ENCODE measurements at places on chromosomes 6 and 20. TPM values are rescaled to one million over a fixed set of nuclear protein-coding genes. Genes with fewer than 3 reads are reported as not detected.

Gene THEMIS
- total RNA-seq = not detected

Gene CABLES2
- total RNA-seq = 5.5 TPM

Gene SLC13A3
- total RNA-seq = not detected

Gene GCNT2
- total RNA-seq = 4.9 TPM

Gene PEX7
- 5.3 TPM for total RNA-seq
